ENCODE measurements at places on chromosomes 5 and 9. TPM values are rescaled to one million over a fixed set of nuclear protein-coding genes. Genes with fewer than 3 reads are reported as not detected.

PCDHGA6 gene
- total RNA-seq = 14.5 TPM

TMEM232 gene
- total RNA-seq = 4.0 TPM

ZNF300 gene
- total RNA-seq = 7.1 TPM

TSTD2 gene
- total RNA-seq = 23.5 TPM

SPINK13 gene
- 0.55 TPM for total RNA-seq

Measured in ovary (tissue), 10 donors.